GM23338 (cell line): ENCODE measurements at places on chromosomes 5 and 9. TPM values are rescaled to one million over a fixed set of nuclear protein-coding genes. Genes with fewer than 3 reads are reported as not detected.

AIF1L gene
- 82.6 and 87.8 TPM in 2 replicates for total RNA-seq

C9orf43 gene
- total RNA-seq = 0.08 and 1.1 TPM in 2 replicates

MORN5 gene
- total RNA-seq = not detected in 2 replicates

PCDHGB6 gene
- 7.1 and 8.1 TPM in 2 replicates for total RNA-seq

SURF6 gene
- 27.1 and 27.6 TPM in 2 replicates for total RNA-seq

LCN12 gene
- 0.69 and 2.6 TPM in 2 replicates for total RNA-seq

DNA sequence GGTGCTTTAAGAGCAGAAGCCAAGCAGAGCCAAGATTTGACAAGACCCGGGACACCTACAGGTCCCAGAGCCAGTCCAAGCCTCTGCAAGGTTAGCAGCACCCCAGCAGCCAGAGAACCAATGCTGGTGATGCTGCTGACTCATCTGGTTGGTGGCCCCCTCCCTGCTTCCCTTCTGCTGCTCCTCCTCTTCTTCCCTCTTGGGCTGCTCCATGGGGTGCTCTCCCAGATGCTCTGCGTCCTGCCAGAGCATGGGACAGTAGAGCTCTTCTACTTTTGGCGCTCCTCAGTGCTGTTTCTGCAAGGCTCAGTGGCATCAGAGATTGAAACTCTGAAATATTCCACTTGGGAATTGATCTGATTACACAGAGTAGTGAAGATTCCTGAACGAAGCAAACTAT lies 76.1 kb upstream of the SAP30L start:
- peak; percentile 9 for DNase-seq

- no peak for DNase-seq
Measured at GRCh38 chr5:73793911-73794310, 167.9 kb downstream of the ARHGEF28 start.

- DNase-seq = no peak
Measured at GRCh38 chr5:161134956-161135355, 282.9 kb upstream of the ATP10B start.

DNA sequence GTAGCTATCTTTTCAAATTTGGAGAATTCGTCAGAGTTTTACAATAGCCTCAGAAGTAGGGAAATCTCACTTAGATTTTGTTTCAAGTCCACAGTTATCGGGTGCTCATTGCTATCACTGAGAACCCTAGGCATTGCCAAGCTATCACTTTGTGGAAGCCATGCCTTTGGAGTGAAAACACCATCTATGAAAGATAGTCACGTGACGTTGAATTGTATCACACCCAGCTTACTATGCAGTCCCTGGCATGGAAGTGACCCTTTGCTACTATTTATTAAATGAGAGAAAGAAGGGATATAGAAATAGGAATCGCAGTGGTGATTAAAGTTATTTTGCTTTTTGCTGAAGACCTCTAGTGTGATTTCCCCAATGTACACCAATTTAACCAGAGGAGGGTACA lies 97.2 kb downstream of the AOPEP start:
- no peak for DNase-seq

DNA sequence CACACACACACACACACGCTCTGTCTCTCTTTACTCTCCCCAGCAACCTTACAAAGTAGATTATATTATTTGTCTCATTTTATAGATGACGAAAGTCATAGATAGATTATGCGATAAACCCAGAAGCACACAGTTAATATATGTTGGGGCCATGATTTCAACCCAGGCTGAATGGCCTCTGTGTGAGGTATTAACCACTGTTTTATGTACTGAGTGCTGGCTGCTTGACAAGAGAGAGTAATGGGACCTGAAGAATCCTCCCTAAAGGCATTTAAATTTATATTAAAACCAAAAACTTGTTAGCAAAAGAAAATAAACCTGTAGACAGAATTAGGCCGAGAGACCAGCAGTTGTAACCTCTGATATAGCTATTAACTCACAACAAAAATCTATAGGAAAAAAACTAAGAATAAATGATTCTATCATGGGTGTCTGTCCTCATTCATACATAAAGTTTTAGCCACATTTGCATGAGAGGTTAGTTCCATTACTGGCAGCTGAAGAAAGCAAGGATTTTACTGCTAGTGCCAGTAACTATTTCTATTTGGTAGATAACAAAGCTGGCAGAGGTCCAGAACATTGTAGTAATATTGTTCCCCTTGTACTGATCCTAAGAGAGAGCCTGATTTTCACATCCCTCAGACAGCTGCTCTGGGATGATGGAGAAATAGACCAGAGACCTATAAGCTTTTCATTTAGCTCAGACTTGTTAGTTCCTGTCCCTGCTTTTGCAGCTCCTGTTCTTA lies 250.9 kb downstream of the ADGRV1 start:
- no peak for DNase-seq

DNA sequence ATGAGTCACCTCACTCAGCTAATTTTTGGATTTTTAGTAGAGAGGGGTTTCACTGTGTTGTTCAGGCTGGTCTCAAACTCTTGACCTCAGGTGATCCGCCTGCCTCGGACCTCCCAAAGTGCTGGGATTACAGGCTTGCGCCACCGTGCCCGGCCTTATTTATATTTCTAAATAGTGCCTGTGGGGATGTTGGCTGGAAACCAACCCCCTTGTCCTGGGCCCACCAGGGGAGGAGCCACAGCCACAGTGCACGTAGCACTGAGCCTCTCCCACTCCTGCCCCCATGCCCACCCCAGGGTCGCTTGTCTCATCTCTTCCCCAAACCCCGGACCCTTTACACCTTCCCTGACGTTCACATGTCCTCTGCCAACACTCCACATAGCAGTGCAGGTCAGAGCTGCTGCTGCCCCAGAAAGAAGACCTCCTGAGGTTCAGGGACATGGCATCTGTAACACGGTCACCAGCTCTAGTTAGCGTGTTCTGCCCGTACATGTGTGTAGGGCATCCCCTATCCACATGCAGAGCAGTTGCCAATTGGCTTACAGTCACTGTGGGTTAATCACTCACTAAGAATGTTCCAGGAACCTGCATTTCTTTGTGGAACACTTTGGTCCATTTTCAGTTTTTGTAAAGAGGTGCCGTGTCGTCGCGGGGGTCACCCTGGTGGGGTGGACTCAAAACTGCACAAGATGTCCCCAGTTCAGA lies 10.2 kb upstream of the MRPS2 start:
- no peak for DNase-seq

GRCh38 chr9:12464910-12465512 lies 228.2 kb upstream of the TYRP1 start:
- DNase-seq = peak; percentile 71

GRCh38 chr9:97311798-97312500 lies 4.5 kb downstream of the CCDC180 start:
- no peak for DNase-seq

DNA sequence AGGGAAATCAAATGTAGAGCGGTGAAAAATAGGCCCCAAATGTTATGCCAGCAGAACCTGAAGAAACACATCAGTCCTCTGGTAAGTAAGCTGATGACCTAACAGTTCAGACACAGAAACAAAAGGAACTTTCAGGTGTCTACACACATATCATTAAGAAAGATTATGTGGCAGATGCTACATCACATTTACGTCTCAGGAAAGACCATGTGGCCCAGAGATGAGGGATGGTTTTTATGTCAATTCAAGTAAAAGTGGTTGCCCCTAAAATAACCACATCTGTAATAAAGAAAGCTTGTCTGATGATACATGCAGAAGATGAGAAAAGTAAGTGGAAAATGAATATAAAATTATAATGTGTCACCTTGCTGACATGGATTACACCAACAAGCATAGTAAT lies 31.4 kb downstream of the GNAQ start:
- DNase-seq = no peak

GRCh38 chr5:140145818-140146522 lies 20.2 kb downstream of the IGIP start:
- peak; percentile 80 for DNase-seq

DNA sequence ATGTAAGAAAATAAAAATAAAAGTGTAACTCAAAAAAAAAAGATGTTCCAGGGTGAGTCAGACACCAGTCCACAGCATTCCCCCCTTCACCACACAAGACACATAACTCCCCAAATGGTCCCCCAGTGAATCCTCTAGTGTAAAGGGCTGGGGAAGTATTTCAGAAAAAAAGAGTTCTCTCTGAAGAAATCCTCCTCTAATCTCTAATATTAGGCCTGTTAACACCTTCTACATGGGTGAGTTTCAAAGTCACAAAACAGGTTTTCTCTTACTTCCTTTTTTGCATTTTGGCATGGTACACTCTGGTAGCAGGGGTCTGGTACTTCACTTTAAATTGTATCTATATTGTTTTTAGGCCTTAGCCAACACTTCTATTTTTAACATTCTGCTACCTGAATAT lies 28.2 kb downstream of the RNF145 start:
- DNase-seq = no peak

GRCh38 chr5:125043781-125044391 lies 297.4 kb upstream of the ZNF608 start:
- DNase-seq = no peak

DNA sequence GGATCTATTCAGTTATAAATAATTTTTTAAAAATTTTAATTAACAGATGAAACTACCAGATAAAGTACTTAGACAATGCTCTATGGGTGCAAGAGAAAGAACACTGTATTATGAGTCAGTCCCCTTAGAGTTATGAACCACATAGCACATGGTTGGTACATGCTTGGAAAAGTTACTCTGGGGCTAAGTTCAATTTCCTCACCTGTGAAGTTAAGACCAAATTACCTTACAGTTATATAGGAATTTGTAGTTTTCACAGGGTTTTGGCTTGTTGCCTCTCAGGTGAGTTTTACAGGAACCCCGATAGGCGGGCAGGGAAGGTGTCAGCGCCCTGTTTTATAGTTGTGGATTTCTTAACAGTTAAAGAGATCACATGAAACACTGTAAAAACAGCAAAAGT lies 1.2 kb downstream of the PANK3 start:
- DNase-seq = no peak

DNA sequence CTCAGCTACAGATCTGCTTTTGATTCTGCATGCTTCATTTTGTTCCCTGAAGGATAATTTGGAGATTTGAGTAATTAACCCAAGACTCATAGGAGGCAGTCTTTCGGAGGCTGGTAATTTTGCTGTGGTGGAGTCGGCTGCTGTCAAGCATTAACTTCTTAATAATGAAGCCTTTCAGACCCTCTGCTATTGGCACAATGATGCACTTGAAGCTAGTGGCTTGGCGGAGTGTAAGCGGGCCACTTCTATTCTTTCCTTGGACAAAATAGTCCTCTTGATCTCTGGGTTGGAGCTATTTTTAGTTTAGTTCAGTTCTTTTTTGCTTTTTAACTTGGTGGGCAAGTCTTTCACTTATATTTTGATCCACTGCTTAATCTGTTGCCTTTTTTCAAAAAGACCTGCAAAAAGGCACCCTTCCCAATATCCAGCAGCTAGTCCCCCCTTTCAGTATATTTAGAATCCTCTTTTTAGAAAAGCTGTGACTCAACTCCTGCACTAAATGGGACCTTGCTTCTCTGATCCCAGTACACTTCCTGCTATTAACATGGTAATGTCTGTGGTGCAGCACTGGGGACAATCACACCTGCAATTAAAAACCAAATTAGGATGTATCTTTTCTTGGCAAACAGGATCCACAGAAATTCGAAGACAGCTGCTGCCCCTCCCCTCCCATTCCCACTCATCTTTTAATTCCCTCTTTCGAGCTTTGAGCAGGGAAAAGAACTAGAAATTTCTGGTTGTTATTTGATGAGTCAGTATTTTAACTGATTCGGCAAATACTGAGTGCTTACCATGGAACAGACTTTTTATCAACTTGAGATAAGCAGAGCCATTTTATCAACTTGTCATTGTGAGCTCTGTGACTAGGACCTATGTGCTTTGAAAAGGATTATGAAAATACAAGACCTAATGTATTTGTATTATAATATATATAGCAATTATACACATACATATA lies 169.4 kb upstream of the ANKRD55 start:
- DNase-seq = peak; percentile 12

DNA sequence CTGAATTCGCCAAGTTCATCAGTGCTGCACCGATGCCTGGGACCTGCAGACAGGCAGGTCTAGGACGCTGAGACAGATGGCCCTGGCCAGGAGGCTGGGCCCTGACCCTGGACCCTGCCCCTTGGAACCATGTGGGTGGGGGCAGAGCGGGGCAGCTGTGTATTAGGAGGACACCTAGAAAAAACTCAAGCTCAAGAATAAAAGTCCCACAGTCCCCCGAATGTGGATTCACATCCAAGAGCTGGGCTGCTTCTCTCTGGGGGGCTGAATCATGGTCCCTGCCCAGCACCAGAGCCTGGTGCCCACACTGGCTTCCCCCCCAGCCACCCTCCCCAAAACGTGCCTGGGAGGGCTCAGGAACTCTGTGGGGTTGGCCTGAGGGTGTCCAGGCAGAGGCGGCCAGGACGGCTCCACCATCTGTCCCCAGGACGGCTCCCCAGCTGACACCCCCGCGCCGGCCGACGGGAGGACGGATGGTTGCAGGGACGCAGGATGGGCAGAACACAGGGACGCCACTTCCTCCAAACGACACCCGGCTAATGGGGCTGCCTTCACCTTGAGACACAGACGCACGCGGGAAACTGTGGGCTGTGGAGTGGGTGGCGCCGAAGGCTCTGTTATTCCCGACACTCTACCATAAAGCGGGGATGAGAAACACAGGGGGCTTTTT lies 34.9 kb downstream of the EXD3 start:
- no peak for DNase-seq

- no peak for DNase-seq
Measured at GRCh38 chr5:143896966-143897365, 85.0 kb downstream of the HMHB1 start.

- no peak for DNase-seq
Measured at GRCh38 chr5:14914623-14915260, 43.2 kb upstream of the ANKH start.

DNA sequence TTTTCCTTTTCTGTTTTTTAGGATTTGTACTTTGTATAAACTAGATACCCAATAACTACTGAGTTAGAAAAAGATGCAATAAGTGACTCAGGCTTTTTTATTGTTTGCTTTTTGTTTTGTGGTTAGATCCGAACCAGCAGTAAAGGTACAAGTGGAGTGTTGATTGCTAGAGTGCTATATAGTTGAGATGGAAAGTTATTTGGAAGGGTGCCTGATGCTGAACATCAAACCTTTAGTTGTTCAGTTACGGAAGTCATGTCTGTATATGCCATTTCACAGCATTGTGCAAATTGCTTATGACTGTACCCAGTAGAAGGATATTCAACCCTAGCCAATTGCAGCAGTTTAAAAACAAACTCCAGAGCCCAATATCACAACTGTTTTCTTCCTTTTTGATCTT lies 285.1 kb downstream of the MAT2B start:
- DNase-seq = no peak

DNA sequence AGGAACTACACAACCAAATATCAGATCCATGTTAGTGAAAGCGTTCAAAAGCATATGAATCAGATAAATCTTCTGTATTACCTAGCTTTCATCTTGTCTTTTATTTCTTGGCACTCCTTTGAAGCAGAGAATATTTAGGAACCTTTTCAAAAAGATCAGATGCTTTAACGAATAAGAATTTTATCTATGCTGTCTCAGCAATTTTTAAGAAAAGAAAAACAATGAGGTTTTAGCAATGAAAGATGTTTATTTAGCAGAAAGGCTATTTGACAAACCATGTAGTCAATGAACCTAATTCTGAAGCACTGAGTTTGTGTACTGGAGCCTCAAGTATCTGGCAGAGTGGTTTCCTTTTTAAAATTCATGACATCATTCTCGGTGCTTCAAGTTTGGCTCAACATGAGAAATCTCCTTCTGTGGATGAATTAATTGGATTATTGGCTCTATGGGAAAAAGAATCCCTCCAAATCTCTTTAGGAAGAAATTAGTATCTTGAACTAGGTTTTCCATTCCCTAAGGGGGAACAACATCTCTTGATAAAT lies 534.7 kb downstream of the CAAP1 start:
- no peak for DNase-seq
